ENCODE measurements at places on chromosomes 2 and 18.

DNA sequence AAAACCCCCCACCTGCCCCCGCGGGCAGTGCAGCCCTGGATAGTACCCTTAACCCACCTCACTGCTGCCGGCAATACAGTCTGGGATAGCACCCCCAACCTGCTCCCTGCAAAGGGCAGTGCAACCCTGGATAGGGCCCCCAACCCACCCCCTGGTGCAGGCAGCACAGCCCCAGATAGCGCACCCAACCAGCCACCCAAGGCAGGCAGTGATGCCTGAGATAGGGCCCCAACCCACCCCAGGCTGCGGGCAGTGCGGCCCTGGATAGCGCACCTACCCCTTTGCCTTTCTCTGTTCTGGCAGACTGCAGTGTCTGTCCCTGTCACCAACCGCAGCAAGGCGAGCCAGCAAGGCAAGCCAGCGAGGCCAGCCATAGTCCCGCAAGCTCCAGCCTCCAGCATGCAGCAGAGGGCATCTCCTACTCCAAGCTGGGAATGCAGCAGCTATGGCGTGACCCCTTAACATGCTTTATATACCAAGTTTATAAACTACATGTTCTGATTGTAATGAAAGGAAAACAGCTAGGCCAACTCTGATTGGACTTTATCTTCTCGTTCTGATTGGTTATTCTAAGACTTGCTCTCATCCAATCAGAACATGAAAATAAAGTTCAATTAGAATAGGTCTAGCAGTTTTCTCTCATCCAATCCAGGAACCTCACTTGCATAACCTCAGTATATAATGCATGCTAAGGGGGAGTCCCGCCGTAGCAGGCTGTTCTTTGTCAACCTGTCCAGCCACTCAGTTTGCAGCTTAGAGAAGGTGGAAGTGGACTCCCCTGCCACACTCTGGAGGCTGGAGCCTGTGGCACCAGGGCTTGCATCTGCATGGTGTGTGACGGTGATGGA is 34.1 kb upstream of the ANKRD62 start:
- DNase-seq = no peak

DNA sequence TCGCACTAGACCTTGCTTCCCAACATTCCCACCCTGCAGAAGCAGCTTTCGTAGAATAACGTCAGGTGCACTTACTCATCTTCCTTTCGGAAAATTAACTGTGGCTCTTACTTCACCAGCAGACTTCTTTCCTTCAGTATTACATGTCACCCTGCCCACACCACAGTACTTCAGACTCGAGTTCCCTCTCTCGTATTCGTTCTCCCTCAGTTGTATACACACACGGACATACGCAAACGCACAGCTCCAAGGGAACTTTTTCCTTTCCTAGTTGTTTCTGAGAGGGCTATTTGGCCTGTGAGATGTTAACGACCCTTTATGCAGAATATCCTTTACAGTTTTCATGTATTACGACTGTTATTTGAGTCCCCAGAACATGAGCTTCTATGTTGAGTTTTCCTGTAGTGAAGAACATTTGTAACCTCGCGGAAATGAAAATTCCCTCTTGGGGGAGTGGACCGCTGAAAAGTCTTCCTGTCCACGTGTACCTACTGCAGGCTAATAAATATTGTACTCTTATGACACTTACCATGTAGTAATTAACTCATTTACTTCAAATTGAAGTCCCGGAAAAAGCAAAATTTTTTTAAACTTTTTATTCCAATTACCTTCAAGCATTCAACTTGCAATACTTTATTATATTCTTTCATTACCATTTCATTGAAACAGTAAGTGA is 908 bp downstream of the ERLEC1 start:
- peak; percentile 8 for DNase-seq

GRCh38 chr2:7736646-7737305 is 819.6 kb downstream of the RNF144A start:
- DNase-seq = no peak

GRCh38 chr2:199932312-199932855 is 21.3 kb downstream of the C2orf69 start:
- DNase-seq = no peak

GRCh38 chr18:10371165-10371564 is 83.3 kb upstream of the APCDD1 start:
- no peak for DNase-seq

GRCh38 chr2:222592176-222592575 is 63.7 kb downstream of the FARSB start:
- no peak for DNase-seq

DNA sequence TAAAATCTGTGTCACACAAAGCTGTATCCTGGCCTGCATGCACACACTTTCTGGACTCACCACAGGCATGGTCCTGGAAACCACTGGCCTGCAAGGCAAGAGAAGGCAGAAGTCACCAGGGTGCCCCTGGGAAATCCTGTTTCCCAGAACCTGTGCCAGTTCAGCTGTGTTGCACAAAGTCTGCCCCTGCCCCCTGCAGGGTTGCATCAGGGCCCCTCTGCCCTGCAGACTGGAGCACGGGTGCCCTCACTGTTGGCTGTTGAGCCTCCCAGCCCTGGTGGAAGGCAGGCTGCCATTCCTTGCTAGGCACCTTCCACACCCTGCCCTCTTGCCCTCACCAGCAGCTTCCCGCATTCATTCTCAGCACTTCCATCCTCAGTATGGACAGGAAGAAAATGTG is 18.0 kb upstream of the TUBB6 start:
- no peak for DNase-seq

GRCh38 chr2:72035518-72036172 is 112.0 kb downstream of the CYP26B1 start:
- DNase-seq = no peak

- DNase-seq = no peak
Observed at GRCh38 chr2:238466243-238466756, 39.6 kb downstream of the ASB1 start.

DNA sequence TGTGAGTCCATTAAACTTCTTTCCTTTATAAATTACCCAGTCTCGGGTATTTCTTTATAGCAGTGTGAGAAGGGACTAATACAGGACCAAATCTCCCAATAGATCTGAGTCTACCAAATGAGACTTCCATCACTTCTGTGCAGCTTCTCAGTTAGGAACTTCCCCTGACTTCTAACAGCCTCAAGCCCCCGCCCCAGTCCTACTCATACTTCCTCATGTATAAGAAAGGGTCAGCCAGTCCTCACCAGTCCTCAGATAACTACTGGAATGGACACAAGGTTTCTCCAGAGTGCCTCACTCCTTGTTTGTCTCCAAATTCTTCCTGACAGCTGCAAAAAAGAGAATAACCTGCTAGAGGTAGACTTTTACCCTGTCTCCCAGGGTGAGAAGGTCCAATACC is 19.5 kb downstream of the TTC32 start:
- DNase-seq = no peak

GRCh38 chr18:22223254-22223964 is 54.0 kb downstream of the GATA6 start:
- no peak for DNase-seq

GRCh38 chr2:121137571-121137970 is 147.4 kb downstream of the TFCP2L1 start:
- no peak for DNase-seq

- DNase-seq = peak; percentile 52
Observed at GRCh38 chr2:136527560-136527959, 237.8 kb upstream of the THSD7B start.

GRCh38 chr2:29583104-29583503 is 338.3 kb downstream of the ALK start:
- DNase-seq = no peak

DNA sequence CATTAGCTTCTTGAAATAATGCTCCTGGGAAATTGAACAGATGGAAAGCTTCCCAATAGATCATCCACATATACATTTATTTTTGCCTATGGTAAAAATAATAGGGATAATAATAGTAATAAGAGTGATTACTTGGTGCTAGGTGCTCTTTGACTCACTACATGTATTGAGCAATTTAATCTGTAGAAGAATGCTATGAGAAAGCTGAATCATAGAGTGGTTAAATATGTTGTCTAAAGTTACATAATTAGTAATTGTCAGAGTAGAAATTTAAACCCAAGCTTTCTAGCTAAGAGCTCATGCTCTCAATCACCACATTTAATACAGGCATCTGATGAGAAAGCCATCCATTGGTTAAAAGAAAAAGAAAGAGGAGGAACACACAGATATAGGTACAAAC is 590.5 kb upstream of the SLC8A1 start:
- DNase-seq = no peak

- DNase-seq = no peak
Observed at GRCh38 chr2:14654835-14655282, 22.3 kb downstream of the LRATD1 start.

GRCh38 chr18:8779251-8779650 is 73.9 kb downstream of the MTCL1 start:
- DNase-seq = no peak

DNA sequence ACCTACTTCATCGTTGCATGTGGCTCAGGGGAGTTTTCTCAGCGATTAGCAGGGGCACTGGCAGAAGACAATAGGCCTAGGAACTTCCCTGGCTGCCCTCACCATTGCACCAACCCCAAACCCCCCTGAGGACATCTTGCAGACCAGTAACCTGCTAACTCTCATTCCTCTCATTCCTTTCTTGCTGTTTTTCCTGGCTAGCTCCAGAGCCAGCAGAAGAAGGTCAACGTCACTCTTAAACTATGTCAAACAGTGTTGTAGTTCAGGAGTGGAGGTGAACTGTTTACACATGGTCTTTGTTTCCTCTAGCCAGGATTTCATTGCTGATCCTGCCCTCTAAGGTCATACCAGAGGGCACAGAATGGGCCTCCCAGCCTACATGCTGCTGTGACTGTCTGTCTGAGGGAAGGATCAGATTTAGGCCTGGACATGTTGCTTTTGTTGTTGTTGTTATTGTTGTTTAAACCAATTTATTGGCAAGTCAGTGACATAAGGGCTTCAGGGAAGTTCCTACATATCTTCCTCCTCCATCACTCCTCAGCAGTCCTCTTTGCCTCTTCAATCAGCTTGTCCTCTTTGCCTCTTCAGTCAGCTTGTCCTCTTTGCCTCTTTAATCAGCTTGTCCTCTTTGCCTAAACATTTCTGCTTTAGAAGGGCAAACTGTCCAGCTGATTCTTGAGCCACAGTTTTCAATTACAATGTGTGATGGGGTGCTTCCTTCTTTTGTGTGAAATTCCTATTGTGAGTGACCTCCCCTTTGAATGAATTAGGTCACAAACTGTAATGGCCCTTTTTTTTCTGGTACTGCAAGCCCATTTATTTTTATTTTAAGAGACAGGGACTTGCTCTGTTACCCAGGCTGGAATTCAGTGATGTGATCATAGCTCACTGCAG is 471.9 kb upstream of the TNP1 start:
- DNase-seq = no peak

- DNase-seq = no peak
Observed at GRCh38 chr2:25044011-25044410, 2.1 kb downstream of the EFR3B start.

DNA sequence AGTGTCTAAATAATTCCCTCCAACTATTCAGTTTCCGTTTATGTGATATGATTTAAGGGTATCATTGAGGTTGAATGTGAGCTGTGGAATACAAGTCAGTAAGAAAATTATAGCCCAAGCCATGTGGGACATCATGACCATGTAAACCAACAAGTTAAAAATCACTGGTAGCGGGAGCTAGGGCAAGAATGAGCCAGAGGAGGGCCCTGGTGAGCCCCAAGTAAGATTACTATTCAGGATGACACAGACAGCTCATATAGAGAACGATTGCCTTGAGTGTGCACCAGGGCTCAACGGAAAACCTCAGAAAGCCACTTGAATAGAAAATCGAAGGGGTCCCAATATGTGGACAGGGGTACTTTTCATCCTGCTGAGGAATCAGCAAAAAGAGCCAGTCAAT is 87.8 kb upstream of the RBMS1 start:
- no peak for DNase-seq

- no peak for DNase-seq
Observed at GRCh38 chr2:163347982-163348856, 387.6 kb downstream of the FIGN start.

DNA sequence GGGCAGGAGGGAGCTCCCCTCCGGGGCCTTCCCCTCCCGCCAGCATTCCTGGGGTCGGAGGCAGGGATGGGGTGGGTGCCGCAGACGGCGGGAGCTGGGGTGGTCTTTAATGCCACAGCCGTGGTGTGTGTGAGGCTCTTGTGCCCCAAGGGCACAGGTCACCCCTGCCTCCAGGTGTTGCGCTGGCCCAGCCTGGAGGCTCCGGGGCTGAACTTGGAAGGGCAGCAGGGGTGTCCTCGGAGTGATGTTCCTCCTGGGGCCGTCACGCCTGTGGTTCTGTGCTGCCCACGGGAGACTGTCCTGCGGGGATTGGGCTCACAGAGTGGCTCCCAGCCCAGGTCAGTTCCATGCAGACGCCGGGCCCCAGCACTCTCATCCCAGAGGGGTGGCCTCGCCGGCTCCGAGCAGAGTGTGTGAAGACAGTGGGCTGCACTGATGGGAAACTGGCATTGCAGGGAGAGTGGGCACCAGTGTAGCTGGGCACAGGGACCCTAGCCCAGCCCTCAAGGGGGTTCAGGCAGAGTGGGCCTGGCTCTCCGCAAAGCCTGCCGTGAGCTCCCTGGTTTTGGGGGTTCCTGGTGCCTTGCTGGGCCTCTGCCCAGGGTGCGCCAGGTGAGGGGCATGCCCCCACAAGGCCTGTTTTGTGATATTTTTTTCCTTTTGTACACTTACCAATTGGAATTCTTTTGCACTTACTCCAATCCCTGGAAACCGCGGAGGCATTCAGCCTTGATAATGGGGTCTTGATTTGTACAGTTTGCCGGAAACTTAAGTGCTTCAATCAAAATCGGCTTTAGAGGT is 56.7 kb downstream of the NFATC1 start:
- no peak for DNase-seq

- no peak for DNase-seq
Observed at GRCh38 chr2:125175415-125175814, 1150.3 kb downstream of the CNTNAP5 start.

- no peak for DNase-seq
Observed at GRCh38 chr2:171247741-171248662, 87.3 kb upstream of the TLK1 start.

DNA sequence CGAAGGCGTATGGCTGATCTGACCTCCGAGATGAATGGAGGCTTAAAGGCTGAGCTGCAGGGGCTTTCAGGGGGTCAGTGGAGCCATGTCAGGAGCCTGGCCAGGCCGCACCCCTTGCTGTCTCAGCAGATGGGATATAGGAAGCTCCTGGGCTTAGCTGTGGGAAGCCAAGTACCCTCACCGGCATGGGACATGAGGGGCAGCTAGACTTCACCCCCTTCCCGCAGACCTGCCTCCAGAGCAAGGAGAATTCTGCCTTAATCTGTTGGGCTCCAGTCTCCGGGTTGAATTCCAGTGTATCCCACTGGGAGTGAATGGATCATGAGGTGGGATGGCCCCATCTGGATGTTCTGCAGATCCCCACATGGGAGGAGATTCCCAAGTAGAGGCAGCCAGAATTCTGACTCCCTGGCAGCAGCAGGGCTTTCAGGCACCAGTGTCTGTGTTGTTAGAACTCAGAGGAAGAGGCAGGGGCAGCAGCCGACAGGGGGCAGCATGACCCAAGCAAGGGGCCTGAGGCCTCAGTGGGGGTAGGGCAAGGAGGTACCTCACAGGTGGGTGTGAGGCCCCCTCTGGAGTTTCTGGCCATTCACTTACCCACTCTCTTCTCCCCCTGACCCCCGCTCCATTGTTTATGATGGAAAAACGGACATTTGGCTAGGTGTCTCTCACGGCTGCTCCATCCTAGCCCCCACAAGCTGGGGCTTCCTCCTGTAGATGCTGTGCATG is 19.1 kb downstream of the CAPG start:
- peak; percentile 53 for DNase-seq
